ENCODE measurements at places on chromosomes 2 and 18.

DNA sequence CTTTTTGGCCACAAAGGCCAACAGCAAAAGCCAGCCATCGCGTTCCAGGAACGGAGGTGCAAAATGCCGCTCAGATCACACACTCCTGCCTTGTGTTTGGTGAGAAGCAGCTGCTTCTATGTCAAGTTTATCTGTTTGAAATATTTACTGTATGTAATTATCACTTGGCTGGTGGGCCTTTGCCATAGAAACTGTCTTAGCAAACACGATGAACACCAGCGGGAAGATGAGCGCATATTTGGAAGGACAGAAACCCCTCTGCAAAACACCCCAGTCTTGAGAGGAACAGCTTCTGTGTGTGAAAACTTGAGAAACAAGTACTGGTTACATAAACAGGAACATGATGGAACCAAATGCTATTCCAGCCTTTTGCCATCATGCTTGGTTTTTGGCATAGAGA lies 59.7 kb downstream of the SCG2 start:
- no peak for DNase-seq

GRCh38 chr2:24917086-24917485 lies 3.0 kb downstream of the ADCY3 start:
- DNase-seq = no peak

- no peak for DNase-seq
Observed at GRCh38 chr2:65053199-65053598, 3.0 kb upstream of the CEP68 start.

- DNase-seq = no peak
Observed at GRCh38 chr2:54954705-54955357, 95.4 kb downstream of the RTN4 start.

GRCh38 chr2:134568413-134568812 lies 150.4 kb downstream of the TMEM163 start:
- no peak for DNase-seq

- no peak for DNase-seq
Observed at GRCh38 chr2:136128366-136128765, 10.4 kb upstream of the CXCR4 start.

DNA sequence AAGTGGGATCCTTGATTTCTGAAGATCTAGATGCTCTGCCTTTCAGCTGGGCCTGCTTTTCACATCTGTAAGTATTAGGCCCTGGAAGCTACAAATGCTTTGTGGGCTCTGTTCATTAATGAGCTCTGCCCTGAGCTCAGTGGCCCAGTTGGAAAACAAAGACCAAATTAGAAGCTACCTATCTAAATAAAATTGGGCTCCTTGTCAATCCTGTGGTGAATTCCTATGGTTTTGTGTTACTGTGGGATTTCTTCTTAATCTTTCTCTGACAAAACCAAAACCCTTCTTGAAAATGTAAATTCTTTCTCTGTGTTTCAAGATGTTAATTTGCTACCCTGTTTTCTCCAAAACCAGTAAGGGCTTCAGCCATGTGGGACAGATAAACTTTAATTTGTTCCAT lies 219.0 kb upstream of the HS6ST1 start:
- DNase-seq = no peak

GRCh38 chr18:78240627-78241252 lies 738.9 kb upstream of the SALL3 start:
- DNase-seq = no peak

GRCh38 chr2:241314226-241315092 lies 1.0 kb downstream of the HDLBP start:
- peak; percentile 69 for DNase-seq

DNA sequence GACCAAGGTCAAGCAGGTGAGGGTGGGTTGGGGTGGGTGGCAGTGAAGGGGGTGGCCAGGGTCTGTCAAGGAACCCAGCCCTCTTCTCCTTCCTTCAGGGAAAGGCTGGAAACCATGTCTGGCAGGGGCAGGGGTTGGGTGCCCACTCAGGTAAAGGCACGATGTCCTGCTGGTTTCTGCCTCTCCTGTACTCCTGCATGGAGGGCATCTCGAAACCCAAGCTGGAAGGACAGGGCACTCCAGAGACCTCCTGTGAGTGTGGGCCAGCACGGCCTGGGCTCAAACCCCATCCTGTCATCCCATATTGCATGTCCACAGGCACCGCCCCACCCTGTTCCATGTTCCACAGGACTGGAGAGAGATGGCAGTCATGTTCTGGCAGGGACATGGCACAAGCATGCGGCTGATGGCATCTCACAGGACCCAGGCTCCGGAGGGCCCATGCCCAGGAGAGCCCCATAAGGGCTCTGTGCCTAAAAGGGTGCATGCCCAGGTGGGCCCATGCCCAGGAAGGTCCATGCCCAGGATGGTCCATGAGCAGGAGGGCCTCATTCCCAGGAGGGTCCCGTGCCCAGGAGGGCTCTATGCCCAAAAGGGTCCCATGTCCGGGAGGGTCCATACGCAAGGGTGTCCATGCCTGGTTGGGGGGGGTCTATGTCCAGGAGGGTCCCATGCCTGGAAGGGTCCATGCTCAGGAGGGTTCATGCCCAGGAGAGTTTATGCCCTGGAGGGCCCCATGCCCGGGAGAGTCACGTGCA lies 6.4 kb downstream of the GPR35 start:
- DNase-seq = no peak

- no peak for DNase-seq
Observed at GRCh38 chr2:15936277-15937104, 3.9 kb upstream of the MYCN start.

GRCh38 chr2:215391531-215391930 lies 44.3 kb downstream of the FN1 start:
- no peak for DNase-seq

GRCh38 chr18:63562284-63562683 lies 20.1 kb downstream of the SERPINB12 start:
- no peak for DNase-seq

DNA sequence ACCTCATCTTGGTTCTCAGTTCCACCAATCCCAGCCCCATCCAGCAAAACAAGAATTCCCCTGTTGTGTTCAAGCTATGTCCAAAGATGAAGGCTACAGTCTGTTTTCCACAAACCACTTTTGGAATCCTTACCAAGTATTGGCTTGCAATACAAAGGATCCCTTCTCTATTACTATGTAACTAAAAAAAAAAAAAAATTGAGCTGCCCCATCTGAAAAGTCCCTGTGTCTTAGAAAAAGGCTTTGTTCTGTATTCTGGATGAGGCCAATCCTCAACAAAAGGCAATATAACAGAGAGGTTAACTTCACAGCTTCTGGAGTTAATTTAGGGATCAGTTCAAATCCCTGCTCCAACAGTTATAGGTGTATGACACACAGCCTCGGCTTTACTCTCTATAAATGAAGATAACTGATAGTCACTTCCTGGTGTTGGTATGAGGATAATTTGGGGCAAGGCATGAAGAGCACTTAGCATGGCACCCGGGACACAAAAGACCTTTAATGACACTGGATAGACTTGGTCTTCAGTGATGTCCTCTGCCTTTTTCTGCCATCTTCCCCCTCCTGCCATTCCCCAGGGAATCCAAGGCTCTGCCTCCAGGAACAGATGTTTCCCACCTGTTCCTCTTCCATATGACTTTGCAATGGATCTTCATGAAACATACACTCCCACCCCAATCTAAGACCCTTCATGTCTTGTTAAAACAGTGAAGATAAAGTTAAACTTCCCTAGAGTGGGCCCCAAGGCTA lies 61.2 kb upstream of the ATL2 start:
- DNase-seq = no peak

GRCh38 chr18:62461591-62461990 lies 61.2 kb upstream of the ZCCHC2 start:
- no peak for DNase-seq

- DNase-seq = no peak
Observed at GRCh38 chr2:204260901-204261300, 284.4 kb upstream of the PARD3B start.

DNA sequence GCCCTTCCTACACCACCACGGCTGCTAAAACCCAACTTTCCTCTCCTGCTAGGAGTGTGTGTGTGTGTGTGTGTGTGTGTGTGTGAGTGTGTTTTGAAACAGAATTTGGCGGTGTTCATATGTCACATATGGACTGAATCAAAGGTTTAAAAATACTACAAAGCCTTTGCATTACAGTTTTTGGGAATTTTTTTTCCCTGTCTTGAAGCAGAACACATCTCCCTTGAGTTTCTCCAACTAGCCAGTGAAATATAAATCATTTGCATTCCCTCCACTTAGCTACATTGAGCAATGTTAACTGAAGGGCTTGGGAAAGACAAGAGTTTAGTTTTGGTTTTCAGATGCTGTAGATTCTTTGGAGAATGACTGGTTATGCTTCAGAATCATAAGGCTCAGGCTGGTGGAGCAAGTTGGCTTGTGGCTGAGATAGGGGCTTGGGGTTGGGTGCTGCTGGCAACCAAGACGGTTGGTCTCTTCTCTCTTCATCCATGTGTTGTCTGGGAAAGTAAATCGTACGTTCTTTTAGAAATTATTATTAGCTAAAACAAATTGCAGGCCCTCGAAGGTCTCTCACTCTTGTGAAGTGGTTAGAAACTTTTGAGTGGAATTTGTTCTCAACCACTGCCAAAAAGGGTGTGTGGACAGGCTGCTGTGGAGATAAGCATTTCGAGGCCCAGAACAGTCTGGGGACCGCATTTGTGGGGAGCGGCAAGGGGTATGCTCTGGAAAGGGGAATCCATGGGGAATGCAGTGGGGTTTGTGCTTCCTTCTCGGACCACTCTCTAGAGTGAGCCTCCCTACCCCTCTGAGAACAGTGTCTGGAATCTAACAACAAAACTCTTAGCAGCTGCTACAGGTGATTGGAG lies 1.4 kb downstream of the NRP2 start:
- DNase-seq = no peak

GRCh38 chr2:60708630-60709320 lies 47.3 kb upstream of the PAPOLG start:
- no peak for DNase-seq

- no peak for DNase-seq
Observed at GRCh38 chr2:150495993-150496627, 8.6 kb upstream of the RND3 start.

DNA sequence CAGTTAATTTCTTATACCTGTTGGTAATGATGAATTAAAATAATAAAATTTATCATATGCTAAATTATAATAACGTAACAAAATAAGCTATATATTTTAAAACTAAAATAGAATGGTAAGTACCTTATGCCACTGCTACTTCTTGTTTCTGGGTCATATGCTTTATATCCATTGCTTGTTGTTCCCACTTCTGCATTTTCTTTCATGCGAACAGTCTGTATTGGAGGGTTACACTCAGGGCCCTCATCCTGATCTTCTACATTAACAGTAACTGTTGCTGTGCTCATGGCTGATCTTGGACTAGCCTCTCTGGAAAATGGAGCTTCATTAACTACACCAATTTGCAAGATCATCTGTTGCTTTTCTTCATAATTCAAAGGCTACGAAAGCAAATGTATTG lies 22.2 kb downstream of the DSC2 start:
- DNase-seq = no peak

- DNase-seq = no peak
Observed at GRCh38 chr2:102337012-102337411, 18.6 kb upstream of the IL18R1 start.

DNA sequence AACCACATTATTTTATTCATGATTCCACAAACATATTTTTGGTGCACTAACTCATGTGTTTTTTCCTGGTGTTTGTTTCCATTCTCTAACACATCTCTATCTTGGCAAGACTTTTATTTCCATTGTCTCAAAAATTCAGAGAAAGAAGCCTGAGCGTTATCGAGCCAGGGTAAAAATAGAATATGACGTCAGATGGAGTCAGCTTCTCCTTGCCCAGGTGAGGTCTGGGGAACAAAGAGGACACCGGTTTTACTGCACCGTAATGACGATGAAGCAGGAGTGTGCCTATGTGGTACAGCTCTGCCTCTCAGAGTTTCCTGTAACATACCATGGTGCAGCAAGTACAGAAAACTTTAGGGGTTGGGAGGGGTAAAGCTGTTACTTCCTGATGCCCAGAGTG lies 661.6 kb downstream of the PLCL1 start:
- no peak for DNase-seq

DNA sequence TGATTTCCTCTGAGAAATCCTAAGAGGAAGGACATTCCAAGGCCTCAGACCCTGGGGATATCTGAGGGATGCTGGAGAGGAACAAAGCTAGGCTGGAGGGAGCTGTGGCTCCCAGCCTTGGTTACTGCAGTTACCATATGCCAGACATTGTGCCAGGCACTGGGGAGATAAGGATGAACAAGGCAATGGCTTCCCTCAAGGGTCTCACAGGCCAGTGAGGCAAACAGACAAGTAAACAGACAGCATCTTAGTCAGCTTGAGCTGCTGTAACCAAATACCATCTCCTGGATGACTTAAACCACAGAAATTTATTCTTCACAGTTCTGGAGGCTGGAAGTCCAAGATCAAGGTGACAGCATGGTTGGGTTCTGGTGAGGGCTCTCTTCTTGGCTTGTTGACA lies 91.8 kb downstream of the SKA1 start:
- DNase-seq = no peak

DNA sequence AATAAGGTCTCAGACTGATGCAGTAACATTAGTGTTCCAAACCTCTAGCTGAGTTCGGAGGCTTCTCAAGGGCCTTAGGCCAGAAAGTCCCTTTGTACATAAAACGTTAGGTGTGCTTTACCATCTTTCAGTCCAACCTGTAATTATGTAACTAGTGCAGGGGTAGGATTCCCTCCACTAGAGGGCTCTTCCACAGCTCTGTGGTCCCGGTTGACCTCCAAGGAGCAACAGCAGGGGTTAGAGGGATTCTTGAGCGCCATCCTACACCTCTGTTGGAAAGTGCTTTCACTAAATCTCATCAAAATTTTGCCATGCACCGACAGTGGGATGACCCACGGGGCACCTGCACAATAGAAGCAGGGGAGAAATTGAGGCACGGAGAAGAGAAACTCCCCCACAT lies 155.8 kb upstream of the LRP1B start:
- peak; percentile 0 for DNase-seq

- DNase-seq = no peak
Observed at GRCh38 chr2:218904176-218904575, 23.5 kb downstream of the WNT10A start.

GRCh38 chr2:47602996-47603395 lies 179.9 kb upstream of the MSH6 start:
- no peak for DNase-seq

DNA sequence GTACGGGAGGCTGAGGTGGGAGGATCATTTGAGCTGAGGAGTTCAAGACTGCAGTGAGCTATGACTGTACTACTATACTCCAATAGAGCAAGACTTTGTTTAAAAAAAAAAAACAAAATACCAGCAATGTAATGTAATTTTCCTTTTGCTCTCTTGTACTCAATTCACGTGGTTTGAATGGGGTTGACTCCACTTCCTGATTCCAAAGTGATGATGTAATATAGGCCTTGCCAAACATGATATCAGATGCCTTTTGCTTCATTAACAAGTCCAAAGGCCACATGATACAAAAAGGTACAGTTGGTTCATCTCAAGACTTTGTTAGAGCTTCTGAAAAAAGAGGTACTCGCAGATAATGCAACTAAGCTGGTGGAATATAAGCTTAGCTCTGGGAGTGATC lies 321.8 kb downstream of the ZEB2 start:
- peak; percentile 52 for DNase-seq

GRCh38 chr2:21256006-21256405 lies 132.2 kb downstream of the TDRD15 start:
- peak; percentile 71 for DNase-seq

Data from dermis microvascular lymphatic vessel endothelial cell (primary cell).